GM23248 (cell line): ENCODE measurements at places on chromosomes 4 and X.

- DNase-seq, result no peak
These were observed 125.2 kb downstream of the STIM2 start for GRCh38 chr4:26985873-26986272.

GRCh38 chrX:30627818-30628652, 25.2 kb upstream of the GK start:
- DNase-seq, result no peak

- peak; percentile 15 for DNase-seq
These were observed 81.6 kb downstream of the WDR19 start for GRCh38 chr4:39263895-39264294.

DNA sequence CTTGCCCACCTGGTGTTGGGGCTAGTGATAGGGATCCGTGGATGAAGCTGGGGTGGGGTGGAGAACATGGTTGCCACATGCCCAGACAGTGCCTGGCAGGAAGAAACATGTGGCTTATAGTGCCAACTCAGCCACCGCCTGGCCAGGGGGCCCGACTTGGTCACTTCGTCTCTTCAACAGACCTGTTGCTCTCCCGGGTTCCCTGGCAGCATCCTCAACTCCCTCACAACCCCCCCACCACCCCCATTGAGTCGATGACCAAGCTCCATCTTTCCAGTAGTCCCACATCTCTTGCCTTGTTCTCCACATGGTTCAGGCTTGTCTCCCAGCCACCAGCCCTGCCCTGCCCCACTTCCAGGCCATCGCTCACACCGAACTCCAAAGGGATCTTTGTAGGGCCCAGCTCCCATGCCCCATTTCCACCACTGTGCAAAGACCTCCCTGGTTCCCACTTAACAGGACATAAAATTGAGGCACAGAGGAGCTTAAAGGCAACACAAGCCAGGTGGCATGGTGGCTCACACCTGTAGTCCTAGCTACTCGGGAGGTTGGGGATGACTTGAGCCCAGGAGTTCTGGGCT, 7.8 kb downstream of the PNCK start:
- no peak for DNase-seq

GRCh38 chr4:75708218-75708691, 16.1 kb upstream of the USO1 start:
- no peak for DNase-seq
